ENCODE measurements at places on chromosomes 4 and X.

DNA sequence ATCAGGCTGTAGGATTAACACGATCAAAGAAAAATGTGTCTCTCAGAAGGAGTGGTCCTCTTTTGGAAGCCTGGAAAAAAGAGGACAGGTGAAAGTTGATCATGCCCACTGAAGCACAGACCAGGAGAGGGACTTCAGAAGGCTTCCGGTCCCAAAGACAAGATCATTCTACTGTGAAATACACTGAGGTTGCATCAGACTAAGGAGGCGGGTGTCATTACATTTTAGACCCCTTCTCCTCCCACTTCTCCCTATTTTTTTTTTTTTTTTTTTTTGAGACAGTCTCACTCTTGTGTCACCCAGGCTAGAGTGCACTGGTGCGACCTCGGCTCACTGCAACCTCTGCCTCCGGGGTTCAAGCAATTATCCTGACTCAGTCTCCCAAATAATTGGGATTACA lies 67.5 kb downstream of the RBM47 start:
- no peak for DNase-seq

DNA sequence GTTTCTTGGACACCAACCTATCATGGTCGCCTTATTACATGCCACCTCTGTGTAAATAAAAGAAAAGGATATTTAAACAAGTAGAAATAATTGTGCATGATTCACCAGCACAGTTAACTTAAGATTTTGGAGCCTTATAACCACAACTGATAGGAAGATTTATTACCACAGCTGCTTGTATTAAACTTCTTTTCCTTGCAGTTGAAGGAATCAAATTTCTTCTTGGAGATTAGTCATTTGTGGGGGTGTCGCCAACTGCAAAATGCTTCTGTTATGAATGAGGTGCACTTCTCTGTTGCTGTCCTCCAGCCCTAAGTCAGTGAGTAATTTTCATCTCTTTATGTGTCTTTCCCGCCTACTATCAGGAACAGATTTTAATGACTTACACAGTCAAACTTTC lies 73.3 kb downstream of the OR13H1 start:
- DNase-seq = no peak

DNA sequence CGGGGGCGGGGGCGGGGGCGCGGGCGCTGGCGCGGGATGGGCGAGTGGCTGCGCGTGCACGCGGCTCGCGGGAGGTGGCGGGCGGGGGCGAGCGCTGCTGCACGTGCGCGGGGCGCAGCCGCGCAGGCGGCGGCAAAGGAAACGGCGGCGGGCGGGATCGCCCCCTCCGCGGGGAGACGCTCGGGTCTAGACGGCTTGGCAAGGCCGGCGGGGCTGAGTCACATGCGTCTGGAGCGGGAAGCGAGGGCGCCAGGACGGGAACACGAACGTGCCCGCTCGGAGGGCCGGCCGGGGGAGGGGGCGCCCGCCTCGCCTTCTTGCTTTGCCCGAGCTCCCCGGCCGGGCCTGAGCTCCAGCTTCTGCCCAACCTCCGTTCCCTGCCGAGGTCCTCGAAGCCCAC lies 4.3 kb upstream of the HAUS7 start:
- no peak for DNase-seq

- no peak for DNase-seq
Measured at GRCh38 chrX:22234380-22234779, 38.3 kb upstream of the CBLL2 start.

- no peak for DNase-seq
Measured at GRCh38 chrX:134462927-134463326, 3.0 kb downstream of the HPRT1 start.

DNA sequence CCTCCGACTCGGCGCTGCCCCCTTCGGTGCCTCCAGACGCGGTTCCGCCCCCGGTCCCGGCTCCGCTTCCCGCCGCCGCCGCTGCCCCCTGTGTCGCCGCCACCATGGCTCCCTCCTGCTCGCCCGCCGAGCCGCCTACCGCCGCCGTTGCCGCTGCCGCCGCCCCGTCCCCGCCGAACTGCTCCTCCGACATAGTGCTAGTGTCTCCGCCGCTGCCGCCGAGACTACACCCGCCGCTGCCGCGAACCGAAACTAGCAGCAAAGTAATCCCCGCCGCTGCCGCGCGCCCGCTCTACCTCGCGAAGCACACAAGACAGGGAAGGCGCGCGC lies 340 bp downstream of the HNRNPD start:
- DNase-seq = peak; percentile 7

- DNase-seq = no peak
Measured at GRCh38 chrX:69961365-69962072, 88.2 kb downstream of the AWAT2 start.

GRCh38 chrX:2441466-2441865 lies 59.3 kb downstream of the DHRSX start:
- no peak for DNase-seq

- no peak for DNase-seq
Measured at GRCh38 chr4:183264614-183265013, 55.5 kb downstream of the CLDN22 start.

GRCh38 chr4:37852376-37852775 lies 25.9 kb downstream of the PGM2 start:
- no peak for DNase-seq

GRCh38 chr4:57020467-57021101 lies 41.9 kb downstream of the POLR2B start:
- no peak for DNase-seq

DNA sequence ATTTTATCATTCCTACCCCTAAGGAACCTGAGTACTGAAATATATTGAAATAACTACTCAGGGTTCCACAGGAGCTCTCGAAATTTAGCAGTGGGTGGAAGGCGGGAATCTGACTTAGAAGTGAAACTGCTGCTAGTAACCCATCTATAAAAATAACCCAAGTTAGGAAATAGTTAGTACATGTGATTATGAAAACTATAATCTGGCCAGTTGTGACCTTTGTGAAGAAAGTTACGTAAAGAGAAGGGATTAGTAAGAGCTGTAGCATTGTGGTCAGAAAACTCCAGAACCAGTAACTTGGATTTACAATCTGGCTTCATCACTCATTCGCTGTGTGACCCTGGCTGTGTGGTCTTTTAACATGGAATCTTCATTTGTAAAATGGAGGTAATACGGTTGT lies 175.5 kb downstream of the RAPGEF2 start:
- DNase-seq = no peak

GRCh38 chr4:8267077-8267476 lies 2.5 kb upstream of the HTRA3 start:
- no peak for DNase-seq

DNA sequence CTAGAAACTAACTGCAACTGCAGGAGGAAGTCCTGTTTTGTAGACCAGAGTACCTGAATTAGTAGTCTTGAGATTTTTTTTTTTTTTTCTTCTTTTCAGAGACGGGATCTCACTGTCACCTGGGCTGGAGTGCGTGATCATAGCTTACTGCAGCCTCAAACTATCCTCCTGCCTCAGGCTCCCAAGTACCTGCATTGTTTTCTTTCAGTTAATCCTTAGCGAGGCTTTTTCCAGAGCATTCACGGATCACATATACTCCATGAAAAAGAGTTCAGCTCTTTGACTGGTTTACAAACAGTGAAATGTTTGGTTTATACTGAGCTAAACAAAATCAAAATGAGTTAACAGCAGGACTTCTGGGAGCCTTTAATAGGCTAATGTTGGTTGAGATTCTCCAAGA lies 45.8 kb downstream of the KLHL15 start:
- no peak for DNase-seq

DNA sequence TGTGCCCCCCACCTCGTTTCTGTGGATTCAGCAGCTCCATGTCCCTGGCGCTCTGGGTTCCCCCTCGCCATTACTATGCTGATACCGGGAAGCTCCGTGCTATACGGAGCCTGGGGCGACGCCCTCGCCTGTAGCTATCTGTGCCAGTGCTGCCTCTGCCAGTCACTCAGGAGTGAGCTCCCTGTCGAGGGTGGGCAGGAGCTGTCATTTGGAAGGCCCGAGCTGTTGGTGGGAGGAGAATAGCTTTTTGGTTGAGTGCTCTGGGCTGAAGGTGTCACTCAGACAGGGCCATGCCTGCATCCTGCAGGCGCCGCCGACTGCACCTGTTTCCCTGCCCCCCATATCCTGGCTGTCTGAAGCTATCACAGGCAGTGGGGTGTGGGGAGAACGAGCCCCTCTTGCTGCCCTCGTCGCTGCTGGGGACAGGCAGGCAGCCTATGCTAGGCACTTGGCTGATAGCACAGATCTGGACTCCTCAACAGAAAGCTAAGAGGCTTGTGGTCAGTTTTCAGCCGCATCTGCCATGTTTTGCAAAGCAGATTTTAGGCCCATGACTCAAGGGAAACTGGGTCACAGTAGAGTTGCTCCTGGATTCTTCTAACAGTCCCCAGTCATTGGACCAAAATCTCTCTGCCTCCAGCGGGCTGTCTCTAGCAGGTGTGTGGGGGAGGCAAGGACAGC lies 31.8 kb downstream of the CPLX1 start:
- no peak for DNase-seq

GRCh38 chr4:117491516-117491915 lies 406.1 kb upstream of the TRAM1L1 start:
- no peak for DNase-seq

GRCh38 chrX:107742700-107743191 lies 32.8 kb downstream of the TSC22D3 start:
- DNase-seq = no peak

GRCh38 chr4:86957215-86957614 lies 22.4 kb downstream of the AFF1 start:
- no peak for DNase-seq

DNA sequence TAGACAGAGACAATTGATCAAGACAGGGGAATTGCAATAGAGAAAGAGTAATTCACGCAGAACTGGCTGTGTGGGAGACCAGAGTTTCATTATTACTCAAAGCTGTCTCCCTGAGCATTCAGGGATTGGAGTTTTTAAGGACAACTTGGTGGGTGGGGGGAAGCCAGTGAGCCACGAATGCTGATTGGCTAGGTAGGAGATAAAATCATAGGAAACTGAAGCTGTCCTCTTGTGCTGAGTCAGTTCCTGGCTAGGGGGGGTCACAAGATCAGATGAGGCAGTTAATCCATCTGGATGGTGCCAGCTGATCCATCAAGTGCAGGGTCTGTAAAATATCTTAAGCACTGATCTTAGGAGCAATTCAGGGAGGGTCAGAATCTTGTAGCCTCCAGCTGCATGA lies 358.6 kb downstream of the GPM6A start:
- DNase-seq = no peak

DNA sequence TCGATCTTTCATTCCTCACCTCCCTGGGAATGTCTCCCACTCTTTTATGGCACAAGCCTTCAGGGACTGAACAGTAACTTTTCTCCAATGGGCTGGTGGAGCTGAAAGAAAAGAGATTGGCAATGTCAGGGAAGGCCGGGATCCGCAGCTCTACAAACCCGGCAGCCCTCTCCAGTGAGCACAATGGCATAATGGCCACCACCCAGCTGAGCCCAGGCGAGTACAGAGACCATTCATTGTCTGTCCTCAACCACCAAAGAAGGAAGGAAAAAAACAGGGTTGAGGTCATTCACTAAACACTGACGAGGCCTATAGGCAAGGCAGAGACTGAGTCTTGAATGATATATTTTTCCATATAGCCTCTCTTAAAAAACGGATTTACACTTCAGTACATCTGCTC lies 3.6 kb downstream of the GEMIN8 start:
- DNase-seq = no peak

- no peak for DNase-seq
Measured at GRCh38 chr4:52968691-52969090, 106.6 kb downstream of the RASL11B start.

DNA sequence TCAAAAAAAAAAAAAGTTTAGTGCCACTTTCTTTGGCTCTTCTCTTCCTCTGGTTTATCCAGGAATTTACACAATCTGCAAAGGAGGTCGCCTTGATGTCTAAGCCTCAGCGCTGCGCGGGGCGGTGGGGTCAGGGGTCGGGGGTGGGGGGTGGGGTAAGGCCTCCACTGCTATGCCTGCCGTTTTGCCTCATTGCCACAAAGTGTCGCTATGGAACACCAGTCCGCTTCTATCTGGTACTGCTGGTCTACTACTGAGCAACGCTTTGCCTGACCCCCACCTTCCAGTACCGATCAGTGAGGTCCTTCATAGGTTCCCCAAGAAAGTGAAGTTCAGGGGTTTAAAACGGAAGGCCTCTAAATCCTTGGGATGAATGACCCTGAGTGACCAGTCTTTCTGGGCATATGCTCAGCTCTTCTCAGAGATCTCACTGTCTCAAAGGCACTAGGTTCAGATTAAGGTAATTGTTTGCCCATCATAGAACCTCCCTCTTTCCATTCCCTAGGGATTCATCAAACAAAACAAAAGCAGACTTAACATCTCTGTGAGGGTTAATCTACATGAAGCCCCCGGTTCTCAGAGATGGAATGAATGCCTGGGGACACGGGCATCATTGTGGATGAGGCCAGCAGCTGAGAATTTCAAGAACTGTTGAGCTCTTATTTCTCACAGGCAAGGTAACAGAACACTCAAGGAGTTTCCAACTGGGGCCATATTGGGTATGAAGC lies 16.9 kb upstream of the TSR2 start:
- no peak for DNase-seq

DNA sequence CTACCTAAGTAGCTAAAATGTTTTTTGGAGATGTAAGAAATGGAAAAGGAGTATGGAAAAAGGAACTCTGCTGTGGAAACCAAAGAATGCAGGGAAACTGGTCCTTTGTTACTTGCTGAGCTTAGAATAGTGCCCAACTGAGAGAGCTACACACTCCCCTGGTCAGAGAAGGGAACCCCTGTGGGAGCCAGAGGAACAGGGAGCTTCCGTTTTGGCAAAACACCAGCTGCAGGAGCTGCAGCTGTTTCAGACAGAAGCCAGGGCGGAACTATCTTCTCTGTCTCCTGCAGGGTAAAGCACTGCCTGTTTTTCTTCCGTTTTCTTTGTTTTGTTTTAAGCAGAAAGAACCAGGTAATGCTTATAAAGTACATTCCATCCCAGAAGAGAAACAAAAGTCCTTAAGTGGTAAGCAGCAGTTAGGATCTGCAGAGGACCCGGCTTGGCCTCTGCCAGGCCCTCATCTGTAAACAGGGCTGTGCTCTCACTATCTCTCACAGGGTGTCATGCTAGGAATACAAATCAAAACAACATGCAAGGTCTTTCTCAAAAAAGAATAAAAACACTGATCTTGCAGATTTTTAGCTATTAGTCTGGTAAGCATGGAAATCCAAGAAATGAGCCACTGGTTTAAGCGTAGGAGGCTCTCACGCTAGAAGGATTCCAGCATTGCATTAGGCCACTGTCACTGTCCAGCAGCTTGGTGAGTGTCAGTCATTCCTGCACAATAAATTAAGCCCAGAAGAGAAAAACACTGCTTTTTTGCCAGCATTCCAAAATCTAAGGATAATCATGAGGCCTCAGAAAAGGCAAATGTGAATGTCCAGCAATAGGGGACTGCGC lies 76.1 kb downstream of the CHST7 start:
- DNase-seq = no peak

- DNase-seq = no peak
Measured at GRCh38 chr4:653831-654502, 20.1 kb downstream of the ATP5ME start.

Data from AG09319 (cell line).